ENCODE measurements at places on chromosomes 4 and X. TPM values are rescaled to one million over a fixed set of nuclear protein-coding genes. Genes with fewer than 3 reads are reported as not detected.

Gene TEC
- 1.5 TPM for total RNA-seq

DNA sequence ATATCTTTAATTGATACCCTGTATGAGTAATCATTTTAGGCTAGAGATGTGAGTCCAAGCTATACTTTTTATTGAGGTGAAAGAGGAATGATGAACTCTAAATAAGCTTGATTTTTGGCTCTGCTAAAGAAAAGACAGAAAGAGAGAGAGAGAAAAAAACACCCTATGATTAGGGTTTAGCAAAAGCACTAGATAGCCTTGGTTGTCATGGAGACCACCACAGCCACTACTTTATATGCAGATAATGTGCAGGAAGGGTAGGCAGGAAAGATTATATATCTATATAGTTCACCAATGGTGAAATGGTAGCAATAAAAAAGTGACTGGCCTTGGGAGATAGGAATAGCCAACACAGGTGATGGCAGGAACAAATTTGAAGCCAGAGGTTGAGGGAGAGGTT is 69.9 kb upstream of the CAMK2D start:
- no peak for DNase-seq

DNA sequence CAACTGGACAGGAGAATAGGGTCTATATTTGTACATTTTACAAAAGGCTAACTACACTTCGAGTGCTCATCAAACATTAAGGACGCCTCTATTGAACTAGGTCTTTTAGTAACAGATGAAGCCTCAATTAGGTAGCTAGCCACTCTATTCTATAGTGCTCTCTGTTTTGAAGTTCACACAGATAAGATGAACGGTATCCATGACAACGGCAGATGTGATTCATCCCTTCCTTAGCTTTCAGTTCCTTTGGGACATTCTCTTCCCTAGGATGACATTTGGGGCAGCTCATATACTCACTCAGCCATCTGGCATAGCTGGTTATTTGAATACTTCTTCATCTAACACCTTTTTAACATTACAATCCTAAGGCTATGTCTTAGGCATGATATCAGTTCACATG is 62.4 kb upstream of the WDFY3 start:
- DNase-seq, result peak; percentile 58

- DNase-seq, result peak; percentile 62
Observed at GRCh38 chrX:13121020-13121555, 76.7 kb upstream of the FAM9C start.

DNA sequence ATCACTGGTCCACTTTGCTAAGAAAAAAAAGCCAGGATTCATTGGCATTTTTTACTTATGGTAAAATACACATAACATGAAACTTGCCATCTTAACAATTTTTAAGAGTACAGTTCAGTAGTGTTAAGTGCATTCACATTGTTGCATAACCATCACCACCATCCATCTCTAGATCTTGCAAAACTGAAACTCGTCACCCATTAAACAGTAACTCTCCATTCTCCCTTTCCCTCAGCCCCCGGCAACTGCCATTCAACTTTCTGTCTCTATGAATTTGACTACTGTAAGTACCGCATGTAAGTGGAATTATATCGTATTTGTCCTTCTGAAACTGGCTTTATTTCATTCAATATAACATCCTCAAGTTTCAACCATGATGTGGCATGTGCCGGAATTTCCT is 56.3 kb upstream of the LNX1 start:
- no peak for DNase-seq

All from fibroblast of lung (primary cell).